Mammary microvascular endothelial cell (primary cell): ENCODE measurements at places on chromosomes 11 and 22. TPM values are rescaled to one million over a fixed set of nuclear protein-coding genes. Genes with fewer than 3 reads are reported as not detected.

SULT4A1 gene
- total RNA-seq = not detected in 2 replicates

WBP2NL gene
- 0.07 TPM in 1 of 2 replicates, not detected in the other for total RNA-seq

TRIM49D2 gene
- total RNA-seq = not detected in 2 replicates

TEX54 gene
- total RNA-seq = not detected in 2 replicates

DYNC2H1 gene
- 1.6 and 3.6 TPM in 2 replicates for total RNA-seq

BMAL1 gene
- 11.1 and 13.9 TPM in 2 replicates for total RNA-seq

MUC2 gene
- total RNA-seq = not detected in 2 replicates

PTPN5 gene
- total RNA-seq = not detected in 2 replicates

PAK1 gene
- total RNA-seq = 1.4 and 2.0 TPM in 2 replicates

KCTD14 gene
- total RNA-seq = 1.4 and 1.6 TPM in 2 replicates

RIMBP3C gene
- total RNA-seq = 0.05 TPM in 1 of 2 replicates, not detected in the other

KLHL22 gene
- total RNA-seq = 15.0 and 18.6 TPM in 2 replicates

NDUFS3 gene
- 89.7 and 95.1 TPM in 2 replicates for total RNA-seq

ADORA2A gene
- 4.8 and 6.8 TPM in 2 replicates for total RNA-seq

MAPK11 gene
- 28.7 and 36.6 TPM in 2 replicates for total RNA-seq

CALCA gene
- total RNA-seq = not detected in 2 replicates

GLYATL1 gene
- total RNA-seq = not detected in 2 replicates

SPINDOC gene
- 26.6 and 30.0 TPM in 2 replicates for total RNA-seq

ALX4 gene
- total RNA-seq = not detected in 2 replicates

SLC3A2 gene
- 156 and 171 TPM in 2 replicates for total RNA-seq

PIM3 gene
- 118 and 122 TPM in 2 replicates for total RNA-seq

P2RX6 gene
- total RNA-seq = not detected in 2 replicates

OR51T1 gene
- not detected in 2 replicates for total RNA-seq

CKAP5 gene
- total RNA-seq = 67.6 and 68.1 TPM in 2 replicates

POU2AF2 gene
- total RNA-seq = not detected in 2 replicates

TRIM64C gene
- total RNA-seq = not detected in 2 replicates

TPBGL gene
- total RNA-seq = not detected in 2 replicates

WNT11 gene
- total RNA-seq = not detected in 2 replicates

ISX gene
- not detected in 2 replicates for total RNA-seq

OR6T1 gene
- not detected in 2 replicates for total RNA-seq

MS4A1 gene
- not detected in 2 replicates for total RNA-seq

CSF2RB gene
- total RNA-seq = 9.5 and 10.5 TPM in 2 replicates

MFRP gene
- 0.07 TPM in 1 of 2 replicates, not detected in the other for total RNA-seq

DNAJB7 gene
- total RNA-seq = not detected in 2 replicates

PGM2L1 gene
- 7.3 and 7.5 TPM in 2 replicates for total RNA-seq

APOL5 gene
- not detected in 2 replicates for total RNA-seq
